ENCODE measurements at places on chromosomes 5 and 9.

GRCh38 chr5:125236007-125236406 is 489.6 kb upstream of the ZNF608 start:
- no peak for DNase-seq

DNA sequence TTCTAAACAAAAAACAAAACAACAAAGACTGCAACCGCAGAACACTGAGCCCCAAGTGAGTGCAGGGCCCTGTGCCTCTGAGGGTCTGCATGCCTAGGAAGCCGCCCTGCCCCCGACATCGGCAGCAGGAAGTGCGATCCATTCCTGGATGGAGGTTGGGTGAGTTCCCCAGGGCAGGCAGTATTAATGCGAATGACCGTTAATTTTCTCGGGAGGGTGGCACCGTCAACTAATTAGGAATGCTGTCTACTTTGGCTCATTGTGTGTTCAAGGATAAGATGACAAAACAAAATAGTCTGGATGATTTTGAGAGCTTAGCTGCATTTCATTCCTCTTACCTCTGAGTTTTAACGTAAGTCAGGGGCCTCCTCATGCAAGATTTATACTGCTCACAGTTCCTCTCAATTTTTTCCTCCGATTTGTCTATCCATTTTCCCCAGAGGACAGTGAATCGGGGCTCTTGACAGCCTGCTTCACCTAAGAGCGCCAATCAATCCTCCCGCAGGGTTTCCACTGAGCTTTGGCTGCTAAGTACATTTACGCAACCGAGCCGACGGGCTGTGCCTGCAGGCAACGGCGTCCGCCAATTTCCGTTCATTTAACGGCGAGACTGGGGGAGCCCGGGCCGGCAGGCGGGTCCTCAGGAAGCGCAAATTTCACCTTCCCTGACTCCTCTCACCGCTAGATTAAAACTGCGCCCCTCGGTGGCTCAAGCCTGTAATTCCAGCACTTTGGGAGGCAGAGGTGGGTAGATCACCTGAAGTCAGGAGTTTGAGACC is 2.9 kb upstream of the NXNL2 start:
- no peak for DNase-seq

- no peak for DNase-seq
Observed at GRCh38 chr9:84061613-84062193, 81.1 kb downstream of the RMI1 start.

DNA sequence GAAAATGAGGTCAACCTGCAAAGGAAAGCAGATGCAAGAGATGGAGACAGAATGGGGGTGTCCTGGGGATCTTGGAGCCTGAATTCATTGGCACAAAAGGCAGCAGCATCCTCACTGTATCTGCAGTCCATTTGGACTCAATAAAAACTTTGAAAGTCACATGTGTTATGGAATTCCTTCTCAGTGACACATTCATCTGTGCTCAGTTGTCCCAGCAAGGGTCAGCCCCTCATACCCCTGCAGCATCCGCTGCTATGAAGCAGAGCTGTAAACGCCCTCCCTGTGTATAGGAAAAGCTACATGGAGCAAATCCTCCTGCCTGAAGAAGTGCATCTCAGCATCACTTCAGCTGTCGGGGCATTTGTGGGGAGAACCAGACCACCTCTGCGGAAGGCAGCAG is 14.5 kb upstream of the RARS1 start:
- DNase-seq, result no peak

DNA sequence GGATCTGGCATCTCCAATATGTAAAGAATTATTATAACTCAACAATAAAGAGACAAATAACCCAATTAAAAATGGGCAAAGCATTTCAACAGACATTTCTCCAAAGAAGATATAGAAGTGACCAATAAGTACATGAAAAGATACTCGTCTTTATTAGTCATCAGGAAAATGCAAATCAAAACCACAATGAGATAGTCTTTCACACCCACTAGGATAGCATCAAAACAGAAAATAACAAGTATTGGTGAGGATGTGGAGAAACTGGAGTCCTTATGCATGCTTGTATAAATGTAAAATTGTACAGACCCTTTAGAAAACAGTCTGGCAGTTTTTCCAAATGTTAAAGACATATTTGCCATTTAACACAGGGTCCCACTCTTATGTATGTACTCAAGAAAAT is 39.1 kb upstream of the ITGA1 start:
- no peak for DNase-seq

DNA sequence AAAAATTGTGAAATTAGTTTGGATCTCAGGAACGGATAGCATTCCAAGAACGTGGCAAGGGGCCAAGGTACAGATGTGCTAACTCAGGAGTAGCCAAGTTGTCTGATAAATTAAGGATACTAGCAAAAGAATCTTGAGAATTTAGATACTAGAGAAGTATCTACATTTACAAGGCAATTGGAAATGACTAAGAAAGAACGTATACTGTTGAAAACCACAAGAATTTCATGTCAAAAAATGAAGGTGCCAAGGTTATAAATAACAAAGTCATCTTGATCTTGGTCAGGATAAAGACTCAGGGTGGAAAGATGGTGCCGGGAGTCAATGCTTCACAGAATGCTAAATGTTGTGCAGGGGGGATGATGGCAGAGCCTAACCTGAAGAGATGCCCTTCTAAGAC is 19.2 kb downstream of the CAPSL start:
- DNase-seq, result no peak

DNA sequence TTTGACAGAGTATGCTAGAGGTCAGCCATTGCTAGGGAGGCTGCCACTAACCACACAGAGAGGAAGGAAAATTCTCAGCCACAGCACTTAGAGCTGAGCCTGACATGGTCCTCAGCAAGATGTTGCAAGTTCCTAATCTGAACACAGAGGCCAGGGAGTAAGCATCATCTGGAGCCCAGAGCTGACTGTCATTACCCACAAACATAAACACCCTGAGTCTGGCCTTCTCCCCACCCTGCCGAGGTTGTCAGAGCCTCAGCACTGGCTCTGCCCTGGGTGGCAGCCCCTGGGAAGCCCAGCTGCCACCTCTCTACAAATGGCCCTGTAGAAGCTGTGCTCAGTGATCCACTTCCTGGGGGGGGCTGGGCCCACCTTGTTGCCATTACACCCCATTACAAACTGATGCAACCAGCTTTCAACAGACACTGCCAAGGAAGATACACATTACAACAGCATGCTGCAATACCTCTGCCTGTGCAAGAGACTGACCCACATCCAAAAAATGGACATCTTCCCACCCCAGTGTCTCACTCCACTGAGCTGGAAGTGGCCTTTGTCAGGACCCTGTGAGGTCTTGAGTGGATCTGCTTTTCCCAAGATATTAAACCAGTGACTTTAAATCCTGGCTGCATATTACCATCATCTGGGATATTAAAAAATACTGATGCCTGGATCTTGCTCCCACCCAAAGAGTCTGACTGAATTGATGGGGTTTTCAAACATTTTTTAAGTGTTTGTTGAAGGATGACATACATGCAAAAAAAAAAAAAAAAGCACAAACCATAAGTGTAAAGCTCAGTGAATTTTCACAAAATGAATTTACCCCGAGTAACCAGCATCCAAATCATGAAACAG is 33.0 kb downstream of the IRF1 start:
- no peak for DNase-seq

GRCh38 chr5:121967187-121967586 is 5.4 kb downstream of the SRFBP1 start:
- no peak for DNase-seq

- DNase-seq, result no peak
Observed at GRCh38 chr9:115921301-115921700, 232.3 kb upstream of the PAPPA start.

GRCh38 chr5:94745786-94746730 is 127.6 kb downstream of the SLF1 start:
- no peak for DNase-seq

DNA sequence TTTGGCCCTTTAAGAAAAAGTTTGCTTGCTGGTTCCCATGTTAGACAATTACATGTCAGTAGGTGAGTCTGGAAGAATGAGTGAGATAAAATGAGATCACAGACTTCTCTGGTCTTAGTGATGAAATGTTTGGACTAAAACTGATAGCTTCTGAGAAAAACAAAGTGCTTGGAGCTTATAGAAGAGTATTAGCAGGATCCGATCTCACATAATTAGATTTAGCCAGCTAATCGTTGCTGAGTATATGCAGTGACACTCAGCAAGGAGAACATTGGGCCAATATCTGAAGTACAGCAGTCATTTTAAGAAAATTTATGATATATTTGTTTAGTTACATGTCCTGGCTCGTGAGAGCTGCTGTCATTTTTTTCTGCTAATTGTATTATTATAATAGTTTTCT is 135.8 kb downstream of the SNCAIP start:
- no peak for DNase-seq

DNA sequence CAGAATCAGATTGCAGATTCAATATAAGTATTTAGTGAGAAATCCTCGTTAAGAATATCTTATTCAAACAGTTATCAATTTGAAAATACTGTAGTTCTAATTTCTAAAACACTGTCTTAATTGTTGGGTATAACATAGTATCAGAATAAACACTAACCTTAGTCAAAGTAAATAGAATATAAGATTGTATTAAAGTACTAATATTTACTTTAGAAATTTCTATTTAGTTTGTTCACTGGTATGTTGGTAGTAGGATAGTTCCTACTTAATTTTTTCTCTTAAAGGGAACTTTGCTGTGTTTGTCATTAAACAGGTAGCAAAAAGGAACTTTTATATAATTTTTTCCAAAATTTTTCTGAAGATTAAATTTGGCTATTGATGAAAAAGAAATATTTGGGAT is 42.3 kb downstream of the FAM174A start:
- DNase-seq, result no peak

GRCh38 chr9:105854026-105854782 is 159.9 kb downstream of the TMEM38B start:
- no peak for DNase-seq

DNA sequence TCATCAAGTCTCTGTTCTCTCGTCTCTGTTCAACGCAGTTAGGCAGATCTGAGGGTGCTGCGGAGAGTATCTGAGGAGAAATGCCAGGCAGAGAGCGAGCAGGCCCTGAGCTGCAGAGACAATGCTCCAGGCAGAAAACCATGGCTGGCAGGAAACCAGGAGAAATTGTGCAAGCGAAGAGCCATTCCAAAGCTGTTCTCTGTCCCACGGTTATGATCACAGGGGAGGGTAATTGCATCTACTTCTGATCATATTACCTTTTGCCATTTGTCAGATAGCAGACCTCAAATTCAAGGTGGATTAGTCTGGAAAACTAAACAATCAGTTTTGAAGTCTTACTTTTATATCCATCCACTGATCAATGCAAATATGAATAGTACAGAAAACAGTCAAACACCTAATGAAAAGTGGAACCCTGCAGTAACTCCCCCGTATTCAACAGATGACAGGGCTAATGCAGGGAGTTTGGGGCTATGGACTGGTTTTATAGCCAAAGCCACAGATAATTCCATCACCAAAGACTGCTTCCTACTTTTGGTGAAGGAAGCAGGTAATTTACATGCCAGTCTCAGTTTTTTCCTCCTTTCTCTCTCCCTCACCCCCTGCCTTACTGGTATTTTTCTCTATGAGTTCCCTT is 228.0 kb downstream of the DCP2 start:
- no peak for DNase-seq
